ENCODE measurements at places on chromosomes 6 and 20.

- DNase-seq, result no peak
These were observed 37.1 kb downstream of the HIVEP1 start for GRCh38 chr6:12049165-12049564.

DNA sequence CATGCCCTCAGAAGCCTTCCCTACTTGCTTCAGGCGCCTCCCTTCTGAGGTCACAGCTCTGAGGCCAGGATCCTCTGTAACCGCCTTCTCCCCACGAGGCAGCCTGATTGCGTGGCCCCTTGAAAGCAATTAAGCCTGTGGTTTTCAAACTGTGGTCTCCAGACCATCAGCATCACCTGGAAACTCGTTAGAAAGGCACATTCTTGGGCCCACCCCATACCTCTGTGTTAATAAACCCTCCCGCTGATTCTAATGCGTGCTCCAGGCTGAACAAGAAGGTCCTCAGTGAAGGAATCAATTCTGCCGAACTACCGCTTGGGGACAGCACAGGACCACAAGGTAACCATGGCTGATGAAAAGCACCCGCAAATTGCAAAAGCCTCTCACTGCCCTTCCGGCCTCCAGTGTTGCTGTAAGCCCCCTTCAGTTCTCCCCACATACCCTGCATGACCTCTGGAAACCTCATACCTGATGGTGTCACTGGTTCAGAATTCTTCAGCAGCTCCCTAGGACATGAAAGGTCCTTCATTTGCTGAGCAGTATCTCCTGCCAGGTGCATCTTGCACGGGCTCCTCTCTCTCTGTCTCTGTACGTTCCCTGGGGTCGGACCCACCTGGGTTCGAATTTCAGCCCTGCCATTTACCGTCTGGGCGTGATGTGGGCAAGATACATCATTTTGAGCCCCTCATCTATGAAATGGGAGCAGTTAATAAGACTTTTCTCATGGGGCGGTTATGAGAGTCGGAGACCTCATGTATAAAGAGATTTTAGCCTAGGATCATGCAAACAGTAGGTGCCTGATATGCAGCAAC, 93.3 kb upstream of the RNF24 start:
- DNase-seq, result peak; percentile 70

DNA sequence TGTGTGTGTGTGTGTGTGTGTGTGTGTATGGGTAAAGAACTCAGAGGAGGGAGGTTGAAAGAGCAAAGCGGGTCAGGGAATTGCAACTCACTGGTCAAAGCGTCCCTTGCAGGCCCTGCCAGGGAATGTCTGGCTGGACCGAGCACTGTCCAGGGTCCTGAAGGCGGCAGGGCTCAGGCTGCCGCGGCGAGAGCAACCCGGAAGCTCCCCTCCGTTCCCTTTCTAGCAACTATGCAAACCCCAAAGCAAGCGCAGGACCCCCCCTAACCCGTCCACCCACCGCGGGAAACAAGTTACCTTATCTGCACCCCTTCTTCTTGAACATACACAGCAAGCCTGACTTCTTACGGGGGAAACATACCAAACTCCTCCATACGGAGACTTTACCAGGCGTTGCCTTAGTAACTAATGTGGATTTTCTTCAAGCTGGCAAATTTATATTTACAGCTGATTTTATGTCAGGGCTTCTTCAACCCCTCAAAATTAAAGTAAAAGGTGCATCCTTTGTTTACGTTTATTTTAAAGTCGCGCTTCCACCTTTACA, 538 bp upstream of the GRM1 start:
- DNase-seq, result peak; percentile 15

GRCh38 chr20:34708621-34709043, 4.5 kb downstream of the TP53INP2 start:
- DNase-seq, result peak; percentile 9

- no peak for DNase-seq
These were observed 6.3 kb downstream of the SMOC2 start for GRCh38 chr6:168447282-168447681.

- DNase-seq, result no peak
These were observed 252.4 kb downstream of the PHACTR1 start for GRCh38 chr6:12968839-12969558.

GRCh38 chr20:62723351-62723750, 14.7 kb downstream of the NTSR1 start:
- no peak for DNase-seq

DNA sequence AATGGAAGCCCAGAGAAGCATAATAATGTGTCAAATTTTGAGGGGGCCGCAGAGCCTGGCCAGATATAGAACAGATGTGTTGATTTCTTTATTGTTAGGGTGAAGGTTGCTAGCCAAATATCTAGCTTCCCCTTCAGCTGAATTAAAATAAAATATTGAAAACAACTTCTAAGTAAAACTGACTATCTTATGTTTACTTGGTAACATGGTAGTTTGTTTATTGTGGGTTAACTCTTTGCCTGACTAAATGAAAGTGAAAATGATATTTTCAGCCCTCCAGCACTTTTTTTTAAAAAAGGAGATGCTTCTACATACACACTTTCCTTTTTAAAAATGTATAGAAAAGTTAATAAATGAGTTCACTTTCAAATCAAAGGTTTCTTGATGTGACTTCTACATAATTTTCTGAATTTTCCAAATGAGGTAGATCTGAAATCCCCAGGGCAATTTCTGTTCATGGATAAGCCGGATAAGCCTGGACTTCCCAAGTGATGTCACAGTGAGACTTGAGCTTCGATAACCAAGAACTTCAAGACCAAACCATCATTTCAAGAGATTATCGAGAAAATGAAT, 172.1 kb upstream of the OLIG3 start:
- DNase-seq, result no peak

Measured in HFFc6 (cell line).